Purkinje cell (primary cell): ENCODE measurements at places on chromosomes 16 and 17. TPM values are rescaled to one million over a fixed set of nuclear protein-coding genes. Genes with fewer than 3 reads are reported as not detected.

Gene C17orf67
- 1.1 TPM in 1 of 2 replicates, not detected in the other for polyA plus RNA-seq

Gene PYY
- not detected in 2 replicates for polyA plus RNA-seq

Gene MC1R
- polyA plus RNA-seq = 0.09 and 1.0 TPM in 2 replicates

Gene KRTAP9-9
- polyA plus RNA-seq = not detected in 2 replicates

Gene RAI1
- 0.08 and 0.43 TPM in 2 replicates for polyA plus RNA-seq

Gene FOXC2
- not detected in 2 replicates for polyA plus RNA-seq

Gene ETV4
- 0.36 and 0.77 TPM in 2 replicates for polyA plus RNA-seq

Gene TSR3
- polyA plus RNA-seq = 8.4 and 12.0 TPM in 2 replicates

Gene KRT34
- polyA plus RNA-seq = not detected in 2 replicates

Gene ITGAX
- 0.28 TPM in 1 of 2 replicates, not detected in the other for polyA plus RNA-seq

Gene B4GALNT2
- not detected in 2 replicates for polyA plus RNA-seq

Gene MT4
- not detected in 2 replicates for polyA plus RNA-seq

Gene KRTAP17-1
- not detected in 2 replicates for polyA plus RNA-seq

Gene MYOCD
- not detected in 2 replicates for polyA plus RNA-seq

Gene SLC38A8
- polyA plus RNA-seq = not detected in 2 replicates

Gene CDR2L
- 7.2 and 13.0 TPM in 2 replicates for polyA plus RNA-seq

Gene PLCD3
- 0.31 and 0.71 TPM in 2 replicates for polyA plus RNA-seq
